Ovary (tissue), 10 donors: ENCODE measurements at places on chromosomes 11 and 22. TPM values are rescaled to one million over a fixed set of nuclear protein-coding genes. Genes with fewer than 3 reads are reported as not detected.

The VPREB3 gene
- not detected for total RNA-seq

The DSCAML1 gene
- total RNA-seq, result 2.3 TPM

The OR51T1 gene
- total RNA-seq, result not detected

The FLRT1 gene
- 1.2 TPM for total RNA-seq

DNA sequence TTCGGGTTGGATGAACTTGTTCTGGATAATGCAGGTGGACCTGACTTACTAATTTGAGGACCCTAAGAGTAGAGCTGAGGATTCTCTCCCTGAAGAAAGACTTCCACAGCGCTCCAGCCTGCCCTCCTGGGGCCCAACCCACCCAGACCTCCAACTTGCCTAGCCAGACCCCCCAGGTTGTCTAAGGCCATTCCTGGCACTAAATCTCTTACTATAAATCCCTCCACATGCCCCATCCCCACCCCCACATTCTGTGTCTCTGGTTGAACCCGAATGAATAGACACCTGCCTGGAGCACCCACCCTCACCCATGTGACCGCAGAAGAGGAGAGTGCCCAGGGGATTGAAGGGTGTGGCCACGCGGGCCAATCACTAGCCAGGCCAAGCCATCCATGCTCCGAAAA, 1480.0 kb downstream of the TBC1D22A start:
- H3K4me3 ChIP-seq, result no peak overlapping the region
- no peaks in the 10 kb centered on the region for H3K36me3 ChIP-seq
- DNase-seq, result no peak
- H3K27me3 ChIP-seq, result no peaks in the 10 kb centered on the region
- H3K4me1 ChIP-seq, result no peaks in the 10 kb centered on the region

DNA sequence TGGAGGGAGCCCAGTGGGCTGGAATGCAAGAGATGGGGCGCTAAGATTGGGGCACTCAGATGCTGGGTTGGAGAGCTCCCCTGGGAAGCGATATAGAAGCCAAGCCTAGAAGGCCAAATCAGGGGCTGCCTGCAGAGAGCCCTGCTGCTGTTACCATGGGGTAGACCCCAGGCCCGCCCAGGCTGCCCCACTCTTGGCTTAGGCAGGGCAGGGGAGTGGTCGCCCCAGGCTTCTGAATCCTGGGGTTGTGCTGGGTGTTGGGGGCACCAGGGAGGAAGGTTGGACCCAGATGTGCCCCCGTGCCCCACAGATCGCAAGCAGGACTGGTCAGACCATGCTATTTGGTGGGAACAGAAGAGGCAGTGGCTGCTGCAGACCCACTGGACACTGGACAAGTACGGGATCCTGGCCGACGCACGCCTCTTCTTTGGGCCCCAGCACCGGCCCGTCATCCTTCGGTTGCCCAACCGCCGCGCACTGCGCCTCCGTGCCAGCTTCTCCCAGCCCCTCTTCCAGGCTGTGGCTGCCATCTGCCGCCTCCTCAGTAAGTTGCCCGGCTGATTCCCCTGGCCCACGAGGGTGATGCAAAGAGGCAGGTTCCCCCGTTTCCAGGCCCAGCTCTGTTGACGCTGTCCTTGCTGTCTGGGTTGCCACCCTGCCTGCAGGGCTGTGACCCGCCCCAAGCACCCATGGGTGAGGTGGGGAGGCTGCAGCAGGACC, 3.9 kb downstream of the FERMT3 start:
- H3K4me3 ChIP-seq, result no peak overlapping the region
- no peaks in the 10 kb centered on the region for H3K36me3 ChIP-seq
- no peaks in the 10 kb centered on the region for H3K27me3 ChIP-seq
- H3K4me1 ChIP-seq, result peaks cover 4% of the 10 kb centered on the region
- no peak overlapping the region for H3K27ac ChIP-seq

DNA sequence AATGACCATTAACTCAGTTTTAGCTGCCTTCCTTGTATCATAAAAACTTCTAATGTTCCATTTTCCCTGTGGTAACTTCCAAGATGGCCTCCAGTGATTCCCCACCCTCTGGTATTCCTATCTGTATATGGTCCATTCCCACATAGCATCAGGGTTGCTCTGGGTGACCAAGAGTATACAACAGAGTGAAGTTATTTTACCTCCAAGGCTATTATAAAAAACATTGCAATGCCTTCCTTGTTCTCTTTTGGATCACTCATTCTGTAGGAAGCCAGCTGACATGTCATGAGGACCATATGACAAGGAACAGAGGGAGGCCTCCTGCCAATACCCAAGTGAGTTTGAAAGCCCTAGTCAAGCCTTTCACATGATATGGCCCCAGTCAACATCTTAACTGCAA, 30.1 kb downstream of the ZNF280B start:
- no peak for DNase-seq
- no peaks in the 10 kb centered on the region for H3K27me3 ChIP-seq
- no peak overlapping the region for H3K4me3 ChIP-seq
- H3K4me1 ChIP-seq, result no peaks in the 10 kb centered on the region

- H3K27ac ChIP-seq, result no peak overlapping the region
- no peak overlapping the region for H3K4me3 ChIP-seq
- no peaks in the 10 kb centered on the region for H3K27me3 ChIP-seq
- H3K4me1 ChIP-seq, result no peaks in the 10 kb centered on the region
- no peaks in the 10 kb centered on the region for H3K36me3 ChIP-seq
- DNase-seq, result peak; percentile 12
Measured at GRCh38 chr22:43446037-43446803, 34.4 kb downstream of the MPPED1 start.

DNA sequence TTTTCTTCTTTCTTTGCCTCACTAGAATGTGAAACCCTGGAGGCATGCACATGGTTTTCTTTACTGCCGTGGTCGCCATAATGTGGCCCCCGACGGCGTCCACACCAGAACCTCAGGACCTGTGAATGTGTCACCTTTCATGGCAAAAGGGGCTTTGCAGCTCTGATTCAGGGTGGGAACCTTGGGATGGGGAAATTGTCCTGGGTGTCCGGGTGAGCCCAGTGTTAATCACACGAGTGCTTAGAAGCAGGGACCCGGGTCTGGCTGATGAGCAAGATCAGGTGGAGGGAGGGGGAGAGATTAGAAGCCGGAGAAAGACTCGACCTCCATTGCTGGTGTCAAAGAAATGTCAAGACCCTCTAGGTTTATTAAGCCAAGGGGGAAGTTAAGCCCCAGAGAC, 74.7 kb upstream of the SHISAL1 start:
- H3K4me3 ChIP-seq, result no peak overlapping the region
- H3K27ac ChIP-seq, result no peak overlapping the region
- DNase-seq, result no peak
- H3K4me1 ChIP-seq, result no peaks in the 10 kb centered on the region
- no peaks in the 10 kb centered on the region for H3K36me3 ChIP-seq
- H3K27me3 ChIP-seq, result no peaks in the 10 kb centered on the region

- DNase-seq, result no peak
- no peak overlapping the region for H3K4me3 ChIP-seq
- no peaks in the 10 kb centered on the region for H3K4me1 ChIP-seq
- no peaks in the 10 kb centered on the region for H3K36me3 ChIP-seq
- H3K27ac ChIP-seq, result no peak overlapping the region
Measured at GRCh38 chr11:64784813-64785581, 6.7 kb upstream of the SF1 start.

DNA sequence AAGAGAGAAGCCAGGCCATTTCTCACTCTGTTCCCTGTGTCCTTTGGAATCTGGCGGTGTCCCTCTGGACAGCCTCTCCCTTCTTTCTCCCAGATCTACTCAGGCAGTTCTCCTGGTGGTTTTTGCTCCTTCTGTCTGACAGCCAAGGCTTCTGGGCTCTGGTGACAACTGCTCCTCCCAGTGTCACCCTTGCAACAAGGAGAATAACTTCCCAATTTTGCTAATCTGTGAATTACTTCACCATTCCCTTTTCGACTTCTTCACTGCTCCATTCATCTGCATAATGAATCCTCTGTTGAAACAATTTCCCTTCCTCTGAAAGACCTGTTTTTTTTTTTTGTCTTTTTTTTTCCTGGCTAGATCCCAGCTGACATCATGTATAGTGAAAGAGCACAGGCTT, 56.3 kb upstream of the PDE3B start:
- no peaks in the 10 kb centered on the region for H3K36me3 ChIP-seq
- no peaks in the 10 kb centered on the region for H3K27me3 ChIP-seq
